ENCODE measurements at places on chromosomes 4 and X.

DNA sequence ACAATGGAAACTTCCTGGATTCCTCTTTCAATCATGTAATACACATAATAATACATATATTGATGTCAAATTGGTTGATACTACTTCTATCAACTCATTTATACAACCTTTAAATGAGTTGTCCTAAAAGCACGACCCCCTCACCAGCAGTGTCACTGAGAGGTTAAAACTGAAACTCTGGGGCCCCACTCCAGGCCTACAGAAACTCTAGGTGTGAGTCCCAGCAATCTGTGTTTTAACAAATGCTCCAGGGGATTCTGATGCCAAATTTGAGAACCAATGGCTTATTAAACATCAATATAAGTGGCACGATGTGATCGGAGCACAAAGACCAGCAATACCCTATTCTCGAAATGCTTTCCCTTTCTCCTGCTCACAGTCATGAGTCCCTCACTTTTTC is 47.9 kb downstream of the ATP8A1 start:
- no peak for DNase-seq

DNA sequence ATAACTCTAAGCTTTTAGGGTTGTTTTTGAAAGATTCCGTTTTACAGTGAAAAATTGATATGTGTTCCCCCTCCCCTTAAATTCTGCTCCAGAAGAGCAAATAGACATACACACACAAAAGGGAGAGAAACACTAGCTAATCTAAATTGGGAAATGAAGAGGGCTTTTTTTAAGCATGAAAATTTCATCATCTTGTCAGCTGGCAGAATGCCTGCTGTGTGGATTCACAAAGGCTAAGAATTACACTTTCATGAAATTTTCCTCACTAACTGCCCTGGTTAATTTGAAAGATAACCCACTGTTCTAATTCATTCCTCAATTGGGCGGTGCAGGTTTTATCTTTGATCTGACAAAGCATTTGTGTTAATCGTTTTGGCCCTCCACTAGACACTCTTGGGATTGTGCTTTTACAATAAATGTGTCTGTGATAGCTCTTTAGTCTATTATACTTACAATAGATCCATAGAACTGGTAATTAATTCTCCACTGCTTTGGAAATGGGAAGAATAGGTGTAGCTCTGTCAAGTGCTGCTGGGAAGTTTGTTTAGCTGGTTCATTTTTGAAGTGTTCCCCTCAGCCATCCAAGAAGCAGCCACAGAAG is 152.9 kb downstream of the POLA1 start:
- DNase-seq: peak; percentile 36

DNA sequence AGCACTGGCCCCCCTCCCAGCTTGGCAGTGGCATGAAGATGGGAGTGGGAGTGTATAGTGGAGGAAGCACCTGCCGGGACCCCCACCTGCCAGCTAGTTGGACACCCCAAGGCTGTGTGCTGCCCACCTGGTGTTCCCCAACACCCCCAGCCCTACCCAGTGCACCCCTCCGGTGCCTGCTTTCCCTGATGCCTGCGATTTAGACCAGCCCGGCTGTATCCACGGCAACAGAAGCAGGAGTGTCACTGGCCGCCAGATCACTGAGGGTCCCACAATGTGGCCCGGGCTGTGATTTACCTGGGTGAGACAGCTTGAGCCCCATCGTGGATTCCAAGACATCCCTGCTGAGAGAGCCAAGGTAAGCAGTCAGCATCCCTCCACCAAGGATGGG is 533 bp downstream of the GPR173 start:
- no peak for DNase-seq

GRCh38 chrX:69311936-69312670 is 146.8 kb upstream of the PJA1 start:
- no peak for DNase-seq
